ENCODE measurements at places on chromosomes 11 and 22.

GRCh38 chr11:7020183-7020917 lies at the start of the genes NLRP14 and ZNF214:
TSS of gene NLRP14 (plus strand) at chr11:7020479. CDS start at chr11:7038587, 18,108 bp downstream.
TSS of gene ZNF214 (minus strand) at chr11:7020346. CDS start at chr11:7002835, 17,511 bp downstream.
- DNase-seq = peak; percentile 86

GRCh38 chr11:111977146-111978027 lies 40.2 kb downstream of the DIXDC1 start:
- DNase-seq = no peak

GRCh38 chr11:78181185-78181584 lies 7.2 kb downstream of the KCTD21 start:
- peak; percentile 76 for DNase-seq

DNA sequence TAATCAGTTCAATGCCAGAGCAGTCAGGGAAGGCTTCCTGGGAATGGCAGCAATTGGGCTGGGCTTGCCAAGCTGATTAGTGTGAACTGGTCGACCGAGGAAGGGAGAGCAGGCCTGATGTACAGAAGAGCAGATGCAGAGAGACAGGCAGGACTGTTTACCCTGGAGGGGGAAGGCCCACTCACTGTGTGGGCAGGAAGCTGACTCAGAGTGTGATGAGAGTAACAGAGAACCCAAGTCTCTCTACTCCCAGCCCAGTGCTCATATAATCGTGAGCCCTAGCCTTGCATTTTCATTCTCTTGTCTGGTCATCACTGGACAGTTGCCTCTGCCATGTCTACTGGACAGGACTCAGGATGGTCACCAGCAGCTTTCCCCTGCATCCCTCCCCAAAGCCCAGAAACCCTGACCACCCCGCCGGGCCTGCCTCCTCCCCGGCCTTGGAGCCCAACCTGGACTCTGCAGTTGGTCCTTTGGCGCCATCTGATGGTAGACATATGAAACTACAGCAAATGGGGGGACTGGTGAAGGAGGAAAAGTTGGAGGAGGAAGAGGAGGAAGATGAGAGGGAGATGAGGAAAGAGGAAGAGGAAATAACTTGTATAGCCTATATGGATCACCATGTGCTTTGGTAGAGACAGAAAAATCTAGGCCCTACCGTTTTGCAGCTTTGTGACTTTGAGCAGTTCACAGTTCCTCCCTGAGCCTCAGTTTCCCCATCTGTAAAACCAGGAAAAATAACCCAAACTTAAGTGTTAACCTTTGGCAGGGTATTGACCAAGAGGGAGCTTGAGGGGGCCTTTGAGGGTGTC lies 43.4 kb upstream of the PRDM11 start:
- DNase-seq = peak; percentile 68

- no peak for DNase-seq
Measured at GRCh38 chr11:11476499-11476898, 123.4 kb upstream of the CSNK2A3 start.

GRCh38 chr22:20235389-20235991 lies 32.6 kb downstream of the RTN4R start:
- DNase-seq = peak; percentile 26

DNA sequence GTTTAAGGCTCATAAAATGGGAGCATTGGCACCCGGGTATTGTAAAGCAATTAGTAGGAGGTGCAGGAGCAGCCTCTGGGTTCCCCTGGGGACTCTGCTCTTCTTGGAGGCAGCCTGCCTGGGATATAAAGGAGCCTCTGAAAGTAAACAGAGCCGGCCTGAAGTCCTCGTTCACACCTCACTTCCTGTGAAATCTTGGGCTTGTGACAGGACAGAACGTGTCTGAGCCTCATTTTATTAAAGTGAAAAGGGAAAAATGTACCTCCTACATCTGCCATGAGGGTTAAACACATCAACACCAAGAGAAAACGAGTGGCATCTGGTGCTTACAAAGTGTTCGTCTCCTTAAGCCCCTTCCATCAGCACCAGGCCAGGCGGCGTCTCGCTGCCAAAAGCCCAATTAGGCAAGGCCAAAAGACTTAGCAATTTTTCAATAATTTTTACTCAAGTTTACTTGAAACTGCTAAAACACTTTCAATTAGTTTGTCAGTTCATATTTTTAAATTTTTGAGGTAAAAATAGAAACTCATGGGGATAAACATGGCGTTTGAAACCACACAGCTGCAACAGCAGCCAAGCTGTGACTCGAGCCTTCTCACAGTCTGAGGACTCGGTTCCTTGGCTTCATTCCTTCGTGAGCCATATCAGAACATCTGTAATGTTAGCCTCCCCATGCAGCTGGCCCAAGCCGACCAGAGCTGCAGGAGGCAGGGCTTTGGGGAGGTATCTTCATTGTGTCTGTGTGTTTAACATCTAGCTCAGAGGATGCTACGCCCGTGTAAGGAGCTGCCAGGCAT lies 33.6 kb downstream of the MAP6 start:
- peak; percentile 69 for DNase-seq

DNA sequence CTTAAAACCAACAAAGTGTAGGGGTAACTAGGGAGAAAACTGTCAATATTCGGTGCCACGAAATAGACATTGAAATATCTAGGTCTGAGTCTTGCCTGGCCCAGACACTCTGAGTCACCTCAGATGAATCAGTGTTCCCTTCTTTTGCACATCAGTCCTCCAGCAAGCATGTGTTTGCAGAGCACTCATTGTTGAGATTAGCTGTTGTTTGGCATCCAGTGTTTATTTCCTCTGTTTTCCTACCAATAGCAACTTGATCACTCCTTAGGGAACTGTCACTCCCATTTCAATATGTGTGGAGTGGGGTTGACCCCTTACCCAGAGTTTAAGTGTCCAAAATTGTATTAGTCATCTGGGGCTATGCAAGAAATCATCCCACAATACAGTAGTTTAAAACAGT lies 4.7 kb upstream of the ASCC2 start:
- peak; percentile 34 for DNase-seq

DNA sequence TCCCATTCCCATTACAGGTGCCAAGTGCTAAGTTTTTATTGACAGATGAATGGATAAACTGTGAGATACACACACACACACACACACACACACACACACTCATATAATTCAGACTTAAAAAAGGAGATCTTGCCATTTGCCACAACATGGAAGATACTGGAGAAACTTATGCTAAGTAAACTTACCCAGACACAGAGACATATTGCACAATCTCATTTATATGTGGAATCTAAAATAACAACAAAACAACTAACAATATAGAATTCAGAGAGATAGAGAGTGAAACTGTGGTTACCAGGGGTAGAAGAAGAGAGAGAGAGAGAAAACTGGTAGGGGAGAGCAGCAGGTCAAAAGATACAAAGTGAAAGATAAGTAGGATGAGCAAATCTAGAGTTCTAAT lies 1.4 kb downstream of the MS4A6E start:
- no peak for DNase-seq

DNA sequence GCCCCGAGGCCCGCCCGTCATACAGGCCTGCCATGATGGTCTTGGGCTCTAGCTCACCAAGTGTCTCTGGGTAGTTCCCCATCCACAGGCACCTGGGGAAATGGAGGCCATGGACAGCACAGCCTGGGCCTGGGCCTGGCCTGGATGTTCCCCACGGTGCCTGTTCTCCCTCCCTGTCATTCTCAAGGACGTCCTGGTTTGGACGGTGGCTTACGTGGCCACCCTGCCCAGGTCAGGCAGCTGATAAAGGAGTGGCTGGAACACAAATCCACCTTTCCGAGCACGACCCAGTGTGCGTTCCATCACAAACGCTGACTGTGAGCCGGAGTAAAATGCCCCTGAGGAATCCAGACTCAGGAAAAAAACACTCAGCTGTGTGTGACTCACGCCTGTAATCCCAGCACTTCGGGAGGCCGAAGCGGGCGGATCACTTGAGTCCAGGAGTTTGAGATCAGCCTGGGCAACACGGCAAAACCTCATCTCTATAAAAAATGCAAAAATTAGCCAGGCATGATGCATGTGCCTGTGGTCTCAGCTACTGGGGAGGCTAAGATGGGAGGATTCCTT lies 41.2 kb upstream of the TESMIN start:
- no peak for DNase-seq

DNA sequence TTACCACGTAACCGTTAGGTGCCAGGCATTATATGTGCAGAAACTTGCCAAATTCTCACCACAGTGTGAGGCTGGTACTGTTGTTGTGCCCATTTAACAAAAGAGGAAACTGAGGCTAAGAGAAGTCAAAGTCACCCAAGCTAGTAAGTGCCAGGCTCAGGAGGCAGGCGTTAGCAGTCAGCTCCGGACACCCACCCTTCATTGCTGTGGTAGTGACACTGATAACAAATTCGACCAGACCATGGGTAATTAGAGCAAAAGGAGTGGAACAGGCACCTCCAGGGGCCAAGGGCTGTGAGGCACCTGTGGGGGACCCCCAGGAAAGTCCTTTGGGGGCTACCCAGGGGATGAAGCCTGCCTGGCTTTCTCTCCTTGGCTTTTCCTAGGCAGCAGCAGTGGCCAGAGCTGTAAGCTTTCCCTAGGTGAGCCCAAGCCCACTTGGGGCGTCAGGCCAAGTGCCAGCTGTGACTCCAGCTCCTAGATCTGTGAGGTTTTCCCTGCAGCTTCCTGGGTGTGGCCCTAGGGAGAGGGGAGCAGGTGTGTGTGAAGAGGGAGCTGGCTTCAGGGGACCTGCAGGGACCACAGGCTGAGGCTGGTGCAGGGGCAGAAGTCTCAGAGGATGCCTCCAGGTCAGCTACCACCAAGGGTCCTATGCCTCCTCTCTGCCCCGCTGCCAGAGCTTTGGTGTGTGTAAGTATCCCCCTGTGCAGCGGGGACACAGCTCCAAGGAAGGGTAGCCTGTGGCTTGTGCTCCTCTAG lies 19.7 kb upstream of the ALX4 start:
- no peak for DNase-seq

DNA sequence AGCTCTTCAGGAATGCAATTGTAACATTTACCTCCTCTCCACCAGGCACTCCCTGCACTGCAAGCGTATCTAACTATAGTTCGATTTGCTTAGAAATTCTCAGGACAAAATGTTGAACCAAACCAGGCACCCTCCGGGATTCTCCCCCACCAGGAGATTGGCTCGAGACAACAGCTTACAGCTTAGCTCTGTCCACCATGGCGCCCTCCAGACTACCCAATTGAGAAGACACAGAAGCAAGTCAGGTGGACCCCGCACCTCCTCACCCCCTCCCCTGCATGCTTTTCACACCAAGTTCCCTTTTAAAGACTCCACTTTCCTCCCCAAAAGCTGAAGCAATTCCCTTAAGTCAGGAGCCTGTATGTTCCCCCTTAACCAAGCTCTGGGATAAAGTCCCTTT lies 34.7 kb upstream of the RFPL3 start:
- no peak for DNase-seq

Data from OCI-M1 (cell line).